ENCODE measurements at places on chromosomes 6 and 20.

DNA sequence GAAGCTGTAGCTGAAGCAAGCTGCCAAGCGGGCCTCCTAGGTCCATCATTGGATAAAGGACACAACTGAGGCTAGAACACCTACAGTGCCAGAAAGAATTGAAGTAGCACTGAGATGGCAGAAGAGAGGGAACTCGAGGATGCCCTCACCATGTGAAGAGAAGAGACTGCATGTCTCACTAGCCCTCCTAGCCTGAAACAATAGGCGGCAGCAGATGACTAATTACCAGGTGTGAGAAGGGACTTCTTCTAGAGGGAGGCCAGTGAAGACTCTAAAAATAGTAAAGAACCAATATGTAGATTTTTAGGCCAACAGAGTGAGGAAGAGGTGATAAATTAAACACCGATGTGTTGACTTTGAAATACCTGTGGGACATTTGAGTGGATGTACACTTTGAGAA lies 50.3 kb downstream of the LGSN start:
- DNase-seq, result no peak

- DNase-seq, result no peak
Observed at GRCh38 chr6:155426408-155426945, 29.2 kb downstream of the NOX3 start.

- DNase-seq, result no peak
Observed at GRCh38 chr6:31178143-31179041, 7.9 kb upstream of the POU5F1 start.

DNA sequence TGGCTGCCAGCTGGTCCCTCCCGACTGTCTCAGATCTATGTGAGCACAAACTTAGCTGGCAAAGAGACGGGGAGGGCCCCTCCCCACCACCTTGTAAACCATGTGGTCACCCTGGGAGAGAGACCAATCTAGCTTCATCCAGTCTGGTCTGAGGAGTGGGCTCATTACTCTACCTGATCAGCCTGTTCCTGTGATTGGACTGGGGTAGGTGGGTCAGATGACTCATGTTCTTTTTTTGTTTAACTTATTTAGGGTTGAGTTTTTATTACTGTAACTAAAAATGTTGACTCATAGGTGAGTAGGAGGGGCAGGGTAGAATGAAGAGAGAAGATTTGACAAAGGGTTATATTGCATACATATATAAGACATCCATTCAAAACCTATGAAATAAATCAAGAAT lies 4.7 kb downstream of the GSTA4 start:
- no peak for DNase-seq

GRCh38 chr20:54047048-54047447 lies 23.3 kb downstream of the BCAS1 start:
- no peak for DNase-seq

DNA sequence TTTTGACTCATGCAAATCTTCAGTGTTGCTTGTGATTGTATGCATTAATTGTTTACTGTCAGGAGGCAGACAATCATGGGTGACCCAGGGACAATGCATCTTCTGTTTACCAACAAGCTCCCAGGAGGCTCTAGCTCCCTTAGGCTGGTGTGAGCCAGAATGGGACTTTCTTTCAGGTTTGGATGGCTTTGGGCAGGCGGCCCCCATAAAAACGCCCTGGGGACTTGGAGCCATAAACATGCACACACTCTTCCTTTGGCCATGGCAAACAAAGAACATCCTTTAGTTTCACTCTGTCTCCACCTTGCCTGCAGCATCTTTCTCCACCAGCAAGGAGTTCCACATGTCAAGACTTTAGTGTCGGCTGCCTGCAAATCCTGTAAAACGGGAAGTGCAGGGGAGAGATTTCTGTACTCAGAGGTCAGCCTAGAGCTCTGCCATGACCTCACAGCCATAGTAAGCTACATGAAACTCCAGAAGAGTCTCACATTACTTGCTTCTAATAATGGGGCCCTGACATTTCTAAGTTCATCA lies 127.6 kb downstream of the MAP3K7 start:
- no peak for DNase-seq

DNA sequence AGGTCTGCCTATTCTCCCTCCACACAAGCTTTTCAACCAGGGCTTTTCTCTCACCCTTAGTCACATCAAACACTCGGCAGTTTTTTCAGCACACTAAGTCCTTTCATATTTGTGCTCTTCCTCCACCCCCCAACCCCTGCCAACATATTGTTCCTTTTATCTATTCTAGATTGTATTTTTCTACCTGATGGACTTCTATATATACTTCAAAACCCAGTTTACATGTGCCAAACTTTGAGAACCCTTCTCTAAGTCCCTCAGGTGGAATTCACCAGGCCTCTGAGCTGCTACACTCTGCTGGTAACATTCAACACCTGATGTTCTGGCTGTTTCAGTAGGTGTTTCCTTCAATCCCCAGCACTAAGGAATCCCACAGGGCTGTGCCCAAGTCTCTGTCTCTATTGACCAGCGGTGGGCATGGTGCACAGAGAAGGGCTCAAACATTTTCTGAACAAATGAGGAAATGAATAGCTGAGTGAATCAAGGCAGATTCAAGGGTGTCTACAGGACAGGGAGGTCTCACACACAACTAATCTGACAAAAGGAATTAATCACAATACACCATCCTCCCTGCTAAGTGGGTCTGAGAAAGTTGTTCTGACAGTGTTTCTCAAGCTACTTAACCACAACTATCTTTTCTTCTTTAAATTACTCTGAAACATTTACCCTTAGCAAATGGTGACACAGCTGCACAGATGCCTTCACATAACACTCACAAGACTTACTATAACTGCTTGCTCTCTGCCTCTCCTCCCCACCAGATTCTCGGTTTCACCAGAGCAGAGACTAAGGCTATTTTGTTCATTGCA lies 166.5 kb downstream of the TSHZ2 start:
- no peak for DNase-seq

GRCh38 chr6:76790045-76790796 lies 673.1 kb downstream of the HTR1B start:
- DNase-seq, result no peak

GRCh38 chr20:40672095-40672494 lies 16.9 kb downstream of the MAFB start:
- no peak for DNase-seq

DNA sequence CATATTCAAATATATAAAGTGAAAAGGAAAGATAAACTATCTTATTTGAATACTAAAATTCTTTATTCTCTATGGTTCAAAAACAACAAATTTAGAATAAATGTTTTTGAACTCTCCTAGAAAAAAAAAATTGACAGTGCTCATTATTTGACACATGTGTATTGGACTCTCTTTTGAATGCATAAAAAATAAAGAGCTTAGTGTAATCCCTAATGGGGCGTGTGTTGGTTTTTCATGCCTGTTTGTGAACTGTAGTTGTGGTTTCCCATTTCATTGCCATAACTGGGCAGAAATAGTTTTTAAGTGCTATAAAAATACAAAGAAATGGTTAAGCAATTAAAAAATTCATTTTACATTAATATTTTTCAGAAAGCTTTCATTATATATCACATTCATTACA lies 101.3 kb downstream of the REV3L start:
- no peak for DNase-seq

GRCh38 chr6:116059713-116060571 lies 749 bp downstream of the FRK start:
- DNase-seq, result no peak

GRCh38 chr20:2697768-2698167 lies 5.2 kb downstream of the EBF4 start:
- DNase-seq, result no peak

GRCh38 chr6:87827346-87827745 lies 125.3 kb upstream of the AKIRIN2 start:
- no peak for DNase-seq

DNA sequence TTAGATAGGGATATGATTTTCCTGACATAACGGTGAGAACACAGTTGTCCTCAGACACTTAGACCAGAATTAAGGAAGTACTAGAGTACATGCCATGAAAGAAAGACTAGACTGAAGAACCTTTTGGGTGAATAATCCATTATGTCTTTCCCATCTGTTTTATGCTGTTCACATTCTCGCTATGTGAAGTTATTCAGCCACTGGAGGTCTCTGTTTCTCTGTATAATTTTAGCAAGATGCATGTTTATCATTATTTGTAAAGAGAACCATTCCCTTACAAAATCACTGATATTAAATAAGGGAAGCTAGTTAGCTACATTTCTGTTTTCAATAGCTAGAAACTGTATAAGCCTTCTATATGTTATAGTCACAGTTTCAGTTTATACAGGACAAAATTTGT lies 391.9 kb downstream of the CD109 start:
- DNase-seq, result no peak

GRCh38 chr20:43723735-43724134 lies 3.1 kb downstream of the GTSF1L start:
- no peak for DNase-seq

- DNase-seq, result no peak
Observed at GRCh38 chr6:56618050-56618449, 24.6 kb downstream of the DST start.

DNA sequence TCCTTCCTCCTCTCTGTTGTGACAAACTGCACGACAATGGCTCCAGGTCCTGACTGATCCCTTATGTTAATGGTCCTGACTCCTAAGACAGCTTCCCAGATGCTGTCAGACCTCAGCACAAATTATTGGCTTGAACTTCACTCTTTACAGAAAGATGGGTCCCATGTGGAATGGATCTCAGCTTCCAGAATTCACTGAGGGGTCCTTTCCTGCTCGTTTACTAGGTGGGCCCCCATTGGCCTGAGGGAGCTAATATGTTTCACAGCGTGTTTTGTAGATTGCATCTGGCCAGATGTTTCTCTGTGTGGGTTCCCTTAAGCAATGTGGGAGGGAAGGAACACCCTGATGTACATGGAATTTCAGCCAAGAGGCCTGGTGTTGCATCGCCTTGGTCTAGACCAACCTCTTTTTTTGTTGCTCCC lies 826.6 kb downstream of the MAFB start:
- DNase-seq, result peak; percentile 18

- no peak for DNase-seq
Observed at GRCh38 chr20:49450281-49450721, 32.2 kb downstream of the KCNB1 start.

GRCh38 chr6:22027040-22027725 lies 269.7 kb downstream of the PRL start:
- DNase-seq, result no peak

DNA sequence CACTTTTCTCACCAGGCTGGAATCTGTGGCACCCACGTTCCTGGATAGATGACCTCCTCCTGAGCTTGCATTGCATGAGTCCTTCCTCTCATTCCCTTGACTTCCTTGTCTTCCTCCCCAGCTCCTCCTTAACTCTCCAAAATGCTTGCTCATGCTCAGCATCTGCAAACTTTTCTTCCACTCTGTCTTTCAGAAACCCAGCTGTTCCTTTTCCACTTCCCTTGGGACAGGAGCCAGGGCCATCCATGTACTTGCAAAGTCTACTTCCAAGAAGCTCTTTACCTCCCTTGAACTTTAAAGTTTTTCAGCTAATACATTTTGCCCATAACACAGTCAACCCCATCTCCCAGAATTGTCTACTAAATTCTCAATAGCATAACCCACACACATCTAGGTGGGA lies 861.7 kb downstream of the QKI start:
- DNase-seq, result no peak

DNA sequence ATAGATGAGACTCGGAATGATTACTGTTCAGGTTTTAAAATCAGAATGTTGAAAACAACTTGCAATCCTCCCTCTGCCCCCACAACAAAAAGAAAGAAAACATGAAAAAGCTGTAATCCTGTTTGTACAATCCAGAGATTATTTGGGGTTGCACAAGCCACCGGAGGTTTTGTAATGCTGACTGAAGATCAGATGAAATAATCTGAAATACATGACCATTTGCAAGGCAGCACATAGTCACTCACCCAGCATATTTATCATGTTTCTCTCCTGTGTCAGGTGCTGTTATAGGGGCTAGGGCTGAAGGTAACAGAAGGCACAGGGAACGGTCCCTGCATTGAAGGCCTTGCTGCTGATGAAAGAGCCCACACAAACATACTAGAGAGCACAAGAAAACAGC lies 85.3 kb downstream of the SIM1 start:
- DNase-seq, result no peak

GRCh38 chr6:106729841-106730240 lies 100.5 kb downstream of the QRSL1 start:
- no peak for DNase-seq

DNA sequence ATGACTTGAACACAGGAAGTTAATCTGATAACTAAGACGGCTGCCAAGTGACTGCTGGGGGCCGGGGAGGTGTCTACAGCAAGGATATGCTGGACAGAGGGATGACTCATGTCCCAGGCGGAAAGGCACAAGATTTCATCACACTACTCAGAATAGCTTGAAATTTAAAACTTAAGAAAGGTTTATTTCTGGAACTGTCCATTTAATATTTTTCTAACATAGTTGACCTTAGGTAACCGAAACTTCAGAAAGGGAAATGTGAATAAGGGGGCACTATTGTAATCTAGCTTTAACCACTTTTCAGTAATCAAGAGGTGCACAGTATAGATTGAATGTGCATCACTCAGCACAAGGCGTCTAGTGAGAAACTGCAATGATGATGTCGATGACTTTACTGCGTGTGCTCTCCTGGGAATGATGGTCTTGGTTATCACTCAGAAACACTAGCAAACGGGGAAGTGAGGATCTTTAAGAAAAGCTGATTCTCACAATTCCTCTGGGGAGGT lies 171.5 kb downstream of the QKI start:
- peak; percentile 39 for DNase-seq

DNA sequence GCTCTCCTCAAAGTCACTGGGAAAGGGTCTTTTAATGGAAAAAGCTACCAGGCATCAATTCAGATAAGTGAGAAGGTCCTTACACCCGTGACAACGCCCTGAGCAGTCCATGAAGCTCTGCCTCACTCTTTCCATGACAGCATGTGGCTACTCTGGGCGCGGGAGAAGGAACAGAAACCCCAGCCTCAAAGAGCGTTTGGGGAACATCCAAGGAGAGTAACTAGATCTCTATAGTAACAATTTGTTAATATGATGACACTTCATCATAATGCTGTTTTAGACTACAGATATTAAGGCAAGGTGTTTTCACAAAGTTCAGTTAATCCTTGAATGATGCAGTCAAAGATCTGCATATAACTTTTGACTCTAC lies 55.2 kb downstream of the KIF6 start:
- no peak for DNase-seq

Measured in muscle of back (tissue), 13 donors.